Cardiac ventricle fibroblast (primary cell): ENCODE measurements at places on chromosomes 11 and 22. TPM values are rescaled to one million over a fixed set of nuclear protein-coding genes. Genes with fewer than 3 reads are reported as not detected.

Gene DCDC1
- total RNA-seq, result under 0.01 TPM in 1 of 2 replicates, not detected in the other

Gene LRRN4CL
- 8.5 and 15.5 TPM in 2 replicates for total RNA-seq

Gene CARNS1
- 0.05 TPM in 1 of 2 replicates, not detected in the other for total RNA-seq

Gene AAMDC
- total RNA-seq, result 45.7 and 54.2 TPM in 2 replicates

Gene HMGXB4
- 15.0 and 17.1 TPM in 2 replicates for total RNA-seq

Gene TMEM225
- not detected in 2 replicates for total RNA-seq

Gene TALDO1
- total RNA-seq, result 184 and 216 TPM in 2 replicates
